Right ventricle myocardium inferior (tissue), 1 donor: ENCODE measurements at places on chromosomes 5 and 9. TPM values are rescaled to one million over a fixed set of nuclear protein-coding genes. Genes with fewer than 3 reads are reported as not detected.

INSYN2B gene
- total RNA-seq: 0.87 TPM

PAPPA gene
- total RNA-seq: 1.1 TPM

SLC9A3 gene
- total RNA-seq: 1.1 TPM

RC3H2 gene
- 35.1 TPM for total RNA-seq

DNAH5 gene
- total RNA-seq: 0.19 TPM

FOXD4L3 gene
- total RNA-seq: not detected
